Activated T-helper 1 cell treated with anti-CD3 and anti-CD28 coated beads, Interleukin-12 subunit alpha, Interleukin-12 subunit beta, Interleukin-2, Interleukin-4 antibody, amounts not matched to agents 30 ng/mL and 10 ng/mL and 1 ng/mL, durations not matched to agents 14 hours and 24 hours and 36 hours (primary cell): ENCODE measurements at places on chromosomes 5 and 9.

GRCh38 chr9:5838884-5839571, 6.1 kb upstream of the ERMP1 start:
- H3K27ac ChIP-seq: no peak overlapping the region
- H3K4me3 ChIP-seq: no peak overlapping the region
- H3K36me3 ChIP-seq: peaks cover 13% of the 10 kb centered on the region
- peaks cover 73% of the 10 kb centered on the region for H3K4me1 ChIP-seq

DNA sequence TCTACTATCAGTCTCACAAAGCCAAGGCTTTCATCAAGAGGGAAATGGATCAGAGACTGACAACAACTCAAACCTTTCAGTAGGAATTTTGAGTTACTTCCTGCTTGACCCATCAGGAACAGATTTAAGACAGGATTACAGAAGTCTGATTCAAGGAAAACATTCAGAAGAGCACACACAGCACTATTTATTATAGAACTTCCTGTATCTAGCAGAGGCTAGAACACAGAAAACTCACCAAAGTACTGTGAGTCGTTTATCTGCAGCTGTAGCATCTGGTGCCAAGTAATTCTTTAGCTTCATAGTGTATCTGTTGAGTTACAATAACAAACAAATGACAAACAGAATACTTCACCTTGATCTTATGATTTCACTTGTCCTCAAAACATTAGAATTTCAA, 13.8 kb downstream of the LEAP2 start:
- no peaks in the 10 kb centered on the region for H3K27me3 ChIP-seq
- peaks cover 48% of the 10 kb centered on the region for H3K36me3 ChIP-seq
- no peak for DNase-seq
- H3K27ac ChIP-seq: no peak overlapping the region

DNA sequence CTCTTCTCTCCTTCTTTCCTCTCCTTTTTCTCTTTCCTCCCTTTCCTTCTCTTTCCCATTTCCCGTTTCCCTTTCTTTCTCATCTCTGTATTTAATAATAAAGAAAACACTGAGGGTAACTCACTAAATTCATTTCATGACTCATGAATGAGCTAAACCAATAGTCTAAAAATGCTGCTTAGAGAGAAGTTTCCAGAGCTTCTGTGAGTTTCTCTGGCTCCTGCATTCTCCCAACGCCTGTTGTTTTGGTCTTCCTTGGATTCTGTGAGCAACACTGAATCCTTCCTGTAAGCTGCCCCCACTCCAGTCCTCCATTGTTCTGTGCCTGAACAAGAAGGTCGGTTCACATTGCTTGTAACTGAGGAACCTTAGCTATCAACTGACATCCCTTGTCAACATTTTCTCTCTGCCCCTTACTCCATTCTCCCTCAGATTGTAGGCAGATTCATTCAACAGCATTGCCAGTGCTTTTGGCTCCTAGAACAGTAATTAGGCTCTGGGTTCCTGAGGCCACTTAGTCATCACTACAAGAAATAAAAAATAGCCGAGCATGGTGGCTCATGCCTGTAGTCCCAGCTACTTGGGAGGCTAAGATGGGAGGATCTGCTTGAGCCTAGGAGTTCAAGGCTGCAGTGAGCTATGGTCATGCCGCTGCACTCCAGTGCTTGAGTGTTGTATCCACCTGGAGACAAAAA, 237.7 kb upstream of the KLF4 start:
- DNase-seq: no peak
- H3K36me3 ChIP-seq: no peaks in the 10 kb centered on the region
- no peaks in the 10 kb centered on the region for H3K4me1 ChIP-seq
- H3K27ac ChIP-seq: no peak overlapping the region

GRCh38 chr9:13487936-13488335, 208.4 kb upstream of the MPDZ start:
- H3K4me1 ChIP-seq: no peaks in the 10 kb centered on the region
- no peaks in the 10 kb centered on the region for H3K27me3 ChIP-seq
- H3K4me3 ChIP-seq: no peak overlapping the region

- no peaks in the 10 kb centered on the region for H3K36me3 ChIP-seq
- no peak overlapping the region for H3K27ac ChIP-seq
- H3K4me1 ChIP-seq: no peaks in the 10 kb centered on the region
- no peak for DNase-seq
- no peak overlapping the region for H3K4me3 ChIP-seq
These were observed 29.7 kb upstream of the FCN1 start for GRCh38 chr9:134947265-134947955.

DNA sequence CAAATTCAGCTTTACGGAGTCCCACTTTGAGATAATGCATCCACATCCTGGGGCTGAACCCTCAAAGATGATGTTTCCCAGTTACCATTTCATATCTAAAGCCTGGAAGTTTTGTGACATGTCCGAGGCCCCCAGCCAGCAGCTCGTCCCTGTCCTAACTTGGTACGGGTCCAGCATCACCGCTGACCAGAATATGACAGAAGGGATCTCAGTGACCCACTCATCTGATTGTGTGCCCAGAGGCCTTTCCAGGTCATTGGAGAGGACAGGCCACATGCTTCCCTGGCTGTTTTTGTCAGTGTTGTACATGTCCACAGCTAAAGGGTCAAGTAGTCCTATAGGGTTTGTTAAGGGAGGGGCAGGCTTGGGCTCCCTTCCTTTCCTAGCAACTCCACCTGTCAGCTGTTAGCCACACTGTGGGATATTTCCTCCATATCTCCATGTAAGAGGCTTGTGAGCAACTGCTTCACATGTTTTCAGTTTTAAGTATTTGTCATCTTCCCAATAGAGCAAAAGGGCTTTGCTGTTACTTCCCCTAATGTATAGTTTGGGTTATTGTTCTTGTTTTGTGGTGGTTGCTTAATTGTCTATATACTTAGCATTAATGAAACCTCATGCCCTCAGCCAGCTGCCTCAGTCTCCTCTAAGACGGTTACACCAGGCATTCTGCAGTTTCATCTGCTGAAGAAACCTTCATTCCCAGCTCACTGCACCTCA, 33.4 kb downstream of the SECISBP2 start:
- H3K4me3 ChIP-seq: peak overlapping the region; percentile 2
- H3K4me1 ChIP-seq: peaks cover 29% of the 10 kb centered on the region
- DNase-seq: no peak
- peak overlapping the region; percentile 70 for H3K27ac ChIP-seq

DNA sequence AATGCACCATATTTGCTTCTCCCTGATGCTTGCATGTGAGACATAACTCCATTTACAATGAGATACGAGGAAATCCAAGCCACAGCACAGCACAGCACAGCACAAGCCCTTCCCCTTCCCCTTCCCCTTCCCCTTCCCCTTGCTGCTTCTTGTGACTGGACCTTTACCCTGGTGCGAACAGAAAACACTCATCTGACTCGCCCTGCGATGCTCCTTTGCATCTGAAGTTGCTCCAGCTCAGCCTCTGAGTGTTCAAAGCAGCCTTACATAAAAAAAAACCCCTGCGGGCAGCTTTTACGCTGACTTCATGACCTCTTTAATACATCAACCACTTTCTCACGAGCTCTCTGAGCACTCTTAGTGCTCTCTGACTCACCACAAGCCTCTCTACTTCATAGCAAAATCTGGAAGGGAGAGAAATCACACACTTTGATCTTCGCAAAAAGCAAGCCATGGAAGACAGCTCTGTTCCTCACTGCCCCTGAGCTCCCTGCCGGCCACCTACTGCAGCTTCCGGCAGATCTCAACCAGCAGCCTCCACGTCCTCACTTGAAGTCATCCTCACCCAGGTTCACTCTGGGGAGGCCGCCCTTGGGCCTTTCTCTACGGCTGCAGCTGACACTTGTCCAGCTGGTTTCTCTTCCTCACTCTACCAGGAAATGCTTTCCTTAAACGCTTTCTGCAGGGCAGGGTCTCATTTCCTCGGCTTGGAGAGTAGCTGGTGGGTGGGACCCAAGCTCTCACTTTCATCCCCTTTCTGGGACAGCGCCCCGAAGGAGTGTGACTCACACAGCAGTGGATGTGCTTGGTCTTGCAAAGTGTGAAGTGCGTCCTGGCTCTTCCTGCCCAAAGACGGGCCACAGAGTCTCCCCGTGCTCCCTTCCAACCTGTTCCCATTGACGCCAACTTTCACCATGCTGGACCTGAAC, 5.3 kb downstream of the SLC34A1 start:
- no peaks in the 10 kb centered on the region for H3K36me3 ChIP-seq
- peaks cover 8% of the 10 kb centered on the region for H3K27me3 ChIP-seq
- peak overlapping the region; percentile 10 for H3K27ac ChIP-seq
- peak overlapping the region; percentile 0 for H3K4me3 ChIP-seq

DNA sequence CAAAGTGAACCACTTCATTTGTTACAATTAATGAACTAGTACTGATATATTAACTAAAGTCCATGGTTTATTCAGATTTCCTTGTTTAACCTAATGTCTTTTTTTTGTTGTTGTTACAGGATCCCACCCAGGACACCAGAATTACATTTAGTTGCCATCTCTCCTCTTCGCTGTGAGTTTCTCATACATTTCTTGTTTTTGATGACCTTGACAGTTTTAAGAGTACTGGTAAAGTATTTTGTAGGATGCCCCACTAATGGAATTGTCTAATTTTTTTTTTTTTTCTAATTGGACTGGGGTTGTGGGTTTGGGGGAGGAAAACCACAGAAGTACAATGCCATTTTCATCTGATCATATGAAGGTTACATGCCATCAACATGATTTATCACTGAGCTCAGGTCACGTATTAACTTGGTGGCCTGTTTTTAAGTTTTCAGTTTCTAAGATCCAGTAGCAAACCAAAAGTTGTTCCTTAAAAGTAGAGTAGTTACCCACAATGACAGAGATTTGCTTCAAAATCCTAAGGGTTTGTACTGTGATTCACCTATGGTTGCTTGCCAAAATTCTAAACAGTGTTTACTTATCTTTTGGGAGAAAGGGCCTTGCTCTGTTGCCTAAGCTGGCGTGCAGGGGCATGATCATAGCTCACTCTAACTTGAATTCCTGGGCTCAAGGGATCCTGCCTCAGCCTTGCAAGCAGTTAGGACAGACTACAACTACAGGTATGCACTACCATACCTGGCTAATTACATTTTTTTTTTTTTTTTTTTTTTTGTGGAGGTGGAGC, 4.5 kb upstream of the OTULIN start:
- H3K27me3 ChIP-seq: no peaks in the 10 kb centered on the region
- no peak for DNase-seq
- H3K27ac ChIP-seq: no peak overlapping the region
- no peak overlapping the region for H3K4me3 ChIP-seq

- no peak for DNase-seq
- H3K4me3 ChIP-seq: no peak overlapping the region
- H3K27ac ChIP-seq: no peak overlapping the region
- no peaks in the 10 kb centered on the region for H3K4me1 ChIP-seq
- H3K27me3 ChIP-seq: no peaks in the 10 kb centered on the region
- no peaks in the 10 kb centered on the region for H3K36me3 ChIP-seq
These were observed 2089.3 kb downstream of the MAT2B start for GRCh38 chr5:165594693-165595092.

DNA sequence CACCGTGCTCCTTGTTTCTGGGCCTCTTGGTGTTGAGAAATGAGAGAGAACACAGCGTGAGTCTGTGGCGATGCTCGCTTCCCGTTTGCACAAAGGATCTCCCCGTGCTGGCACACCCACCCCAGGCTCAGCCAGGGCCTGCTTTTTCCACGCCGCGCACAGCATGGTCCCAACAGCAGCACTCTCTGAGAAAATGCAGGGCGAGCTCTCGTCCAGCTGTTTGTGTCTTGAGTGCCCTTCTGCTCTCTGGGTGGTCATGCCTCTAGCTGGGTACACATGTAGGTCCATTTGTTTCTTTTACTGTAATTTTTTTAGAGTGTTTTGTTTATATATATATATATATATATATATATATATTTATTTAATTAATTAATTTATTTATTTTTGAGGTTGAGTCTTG, 26.6 kb downstream of the FBXW5 start:
- peaks cover 46% of the 10 kb centered on the region for H3K36me3 ChIP-seq
- H3K4me1 ChIP-seq: no peaks in the 10 kb centered on the region
- H3K27me3 ChIP-seq: no peaks in the 10 kb centered on the region
- DNase-seq: no peak
- H3K4me3 ChIP-seq: no peak overlapping the region
- no peak overlapping the region for H3K27ac ChIP-seq

GRCh38 chr5:102139029-102139428, 157.1 kb downstream of the SLCO4C1 start:
- no peak for DNase-seq
- H3K36me3 ChIP-seq: no peaks in the 10 kb centered on the region
- H3K27me3 ChIP-seq: no peaks in the 10 kb centered on the region
- no peak overlapping the region for H3K27ac ChIP-seq
- H3K4me3 ChIP-seq: no peak overlapping the region

- DNase-seq: no peak
- H3K36me3 ChIP-seq: no peaks in the 10 kb centered on the region
- H3K4me1 ChIP-seq: peaks cover 29% of the 10 kb centered on the region
- no peak overlapping the region for H3K4me3 ChIP-seq
- peaks cover 2% of the 10 kb centered on the region for H3K27me3 ChIP-seq
- H3K27ac ChIP-seq: no peak overlapping the region
These were observed 93.4 kb upstream of the CHD1 start for GRCh38 chr5:99022250-99022649.

DNA sequence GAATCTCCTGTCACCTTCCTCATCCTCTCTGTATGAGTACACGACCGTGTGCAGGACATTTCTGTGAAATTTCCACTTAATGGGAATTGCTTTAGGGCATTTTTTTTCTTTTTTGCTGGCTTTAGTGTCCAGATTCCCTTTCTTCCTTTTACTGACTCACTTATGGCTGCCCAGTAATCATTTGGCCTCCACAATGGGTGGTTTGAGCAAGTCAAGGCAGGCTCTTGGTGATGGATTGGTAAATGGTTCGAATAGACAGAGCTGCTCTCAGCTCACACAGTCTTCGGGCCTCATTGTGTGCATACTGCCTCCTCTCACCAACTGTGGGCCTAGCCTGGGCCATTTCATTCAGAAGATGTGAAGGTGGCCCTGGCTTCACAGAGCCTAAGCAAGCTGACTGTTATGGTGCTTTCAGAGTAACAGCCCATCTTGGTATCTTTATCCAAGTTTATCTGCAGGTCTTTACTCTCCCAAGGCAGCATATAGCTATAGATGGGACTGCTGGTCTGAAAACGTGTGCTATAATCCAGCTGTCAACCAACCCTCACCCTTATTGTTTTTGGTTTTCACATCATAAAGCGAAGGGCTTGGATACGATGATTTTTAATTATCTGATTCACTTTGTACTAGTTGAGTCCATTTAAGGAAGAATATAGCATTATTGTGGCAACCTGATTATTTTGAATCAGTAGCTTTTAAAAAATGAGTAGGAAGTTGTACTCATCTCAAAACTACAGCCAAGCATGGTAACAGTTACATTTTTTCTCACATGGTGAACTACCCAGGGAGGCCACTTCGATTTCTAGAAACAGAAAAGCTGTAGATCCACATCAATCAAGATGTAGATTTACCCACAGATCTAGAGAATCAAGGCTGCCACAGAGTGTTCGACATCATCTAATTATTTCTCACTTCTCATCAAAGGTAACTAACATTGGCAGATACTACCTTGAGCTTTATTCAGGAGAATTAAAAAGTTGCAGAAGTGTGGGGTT, 50.4 kb upstream of the CKMT2 start:
- no peak for DNase-seq
- no peaks in the 10 kb centered on the region for H3K27me3 ChIP-seq
- no peak overlapping the region for H3K27ac ChIP-seq
- H3K4me3 ChIP-seq: no peak overlapping the region

GRCh38 chr5:74763504-74763903, 3.4 kb downstream of the GFM2 start:
- no peak overlapping the region for H3K27ac ChIP-seq
- DNase-seq: no peak
- H3K4me3 ChIP-seq: no peak overlapping the region
- no peaks in the 10 kb centered on the region for H3K27me3 ChIP-seq
- H3K36me3 ChIP-seq: peaks cover 22% of the 10 kb centered on the region
